ENCODE measurements at places on chromosomes 7 and 10. TPM values are rescaled to one million over a fixed set of nuclear protein-coding genes. Genes with fewer than 3 reads are reported as not detected.

DNA sequence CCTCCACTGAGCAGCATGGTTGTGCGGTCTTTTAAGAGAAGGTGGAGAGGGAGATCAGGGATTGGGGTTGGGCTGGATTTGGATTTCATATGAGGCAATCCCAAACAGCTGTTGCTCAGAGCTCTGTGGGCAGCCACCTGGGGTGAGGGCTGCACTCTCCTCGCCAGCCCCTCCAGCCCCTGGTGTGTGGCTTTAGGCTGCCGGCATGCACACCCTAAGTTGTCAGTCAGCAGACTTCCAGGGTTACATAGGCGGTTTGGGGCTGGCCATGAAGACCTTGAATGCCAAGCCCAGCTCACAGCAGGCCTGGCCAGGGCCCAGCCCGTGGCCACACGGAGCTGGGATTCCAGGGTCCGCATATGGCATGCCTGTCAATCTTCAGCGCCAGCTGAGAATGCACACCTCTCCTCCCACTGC lies 54.8 kb downstream of the ZMIZ1 start:
- DNase-seq = no peak

DNA sequence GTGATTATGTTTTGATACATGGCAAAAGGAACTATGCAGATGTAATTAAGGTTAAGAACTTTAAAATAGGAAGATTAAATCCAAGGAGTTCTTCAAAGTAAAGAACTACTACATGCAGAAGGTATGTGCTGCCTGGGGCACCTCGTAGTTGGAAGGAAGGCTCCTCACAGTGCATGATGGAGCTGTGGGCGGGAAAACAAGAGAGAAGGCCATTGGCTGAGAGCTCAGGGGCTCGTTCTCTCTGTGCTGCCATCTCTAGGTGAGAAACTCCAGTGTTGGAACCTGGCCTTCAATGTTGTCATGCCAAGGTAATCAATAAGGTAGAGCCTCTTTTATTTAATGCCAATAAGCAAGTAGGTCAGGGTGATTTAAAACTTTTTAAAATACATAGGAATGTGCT lies 391.4 kb upstream of the ETV1 start:
- DNase-seq = no peak

- DNase-seq = peak; percentile 38
Observed at GRCh38 chr7:2701832-2702593, 14.0 kb downstream of the AMZ1 start.

DNA sequence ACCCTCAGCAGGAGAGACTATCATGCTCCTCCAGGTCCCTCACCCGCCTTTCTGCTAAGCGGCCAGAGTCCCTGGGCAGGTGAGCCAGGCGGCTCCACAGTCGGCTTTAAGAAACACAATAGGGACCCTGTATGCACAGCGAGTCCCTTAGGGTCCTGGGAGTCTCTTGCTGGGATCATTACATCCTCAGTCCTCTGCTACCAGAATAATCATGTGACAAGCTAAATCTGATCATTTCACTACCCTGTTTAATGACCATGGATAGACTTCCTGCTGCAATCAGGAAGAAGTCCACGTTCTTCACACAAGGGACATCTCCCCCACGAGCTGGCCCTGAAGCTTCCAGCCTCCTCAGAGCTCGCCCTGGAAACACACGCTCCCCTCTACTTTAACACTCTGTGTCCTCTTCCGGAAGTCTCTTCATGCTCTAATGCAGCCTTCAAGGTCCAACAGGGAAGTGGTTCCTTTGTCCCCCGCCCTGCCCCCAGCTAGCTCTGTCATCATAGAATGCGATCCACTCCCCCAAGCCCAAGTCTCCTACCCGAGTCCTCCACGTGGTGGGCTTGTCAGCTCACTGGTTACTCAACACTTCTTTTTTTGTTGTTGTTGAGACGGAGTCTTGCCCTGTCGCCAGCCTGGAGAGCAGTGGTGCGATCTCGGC lies 101.5 kb downstream of the RNF216 start:
- DNase-seq = peak; percentile 46

GRCh38 chr10:85642421-85643170 lies 724.0 kb downstream of the GRID1 start:
- no peak for DNase-seq

- no peak for DNase-seq
Observed at GRCh38 chr7:91030680-91031380, 233.4 kb upstream of the FZD1 start.

DNA sequence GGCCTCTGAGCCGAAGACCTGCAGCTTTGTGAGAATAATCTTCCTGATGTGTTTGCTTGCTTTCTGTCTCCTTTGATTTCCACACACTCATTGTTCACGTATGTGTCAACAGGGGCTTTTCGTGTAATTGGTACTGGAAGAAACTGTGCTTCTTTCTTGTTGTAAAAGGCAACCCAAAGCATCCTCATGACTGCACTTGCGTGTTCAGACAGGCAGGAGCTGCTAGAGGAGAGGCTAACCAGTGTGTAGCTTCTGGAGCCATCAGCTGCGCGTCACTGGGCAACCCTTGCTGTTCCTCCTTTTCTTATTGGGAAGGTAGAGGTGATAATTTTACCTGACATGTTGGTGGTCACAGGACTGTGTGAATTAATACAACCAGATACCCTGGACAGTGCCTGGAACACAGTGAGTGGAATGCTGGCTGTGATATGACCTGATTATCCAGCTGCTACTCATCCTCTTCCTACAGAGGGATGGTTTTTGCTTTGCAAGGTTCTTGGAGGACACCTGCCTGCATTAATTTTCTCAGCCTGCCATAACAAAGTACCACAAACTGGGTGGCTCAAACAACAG lies 213.0 kb downstream of the ABCA13 start:
- DNase-seq = no peak

TAS2R41 gene
- total RNA-seq = not detected

INMT gene
- total RNA-seq = 27.7 TPM

NEUROD6 gene
- not detected for total RNA-seq

All from heart right ventricle (tissue), 16 donors.